ENCODE measurements at places on chromosomes 3 and 15. TPM values are rescaled to one million over a fixed set of nuclear protein-coding genes. Genes with fewer than 3 reads are reported as not detected.

HSPBAP1 gene
- 8.7 TPM for total RNA-seq

MME gene
- total RNA-seq, result 0.81 TPM

UNC13C gene
- not detected for total RNA-seq

CHST2 gene
- total RNA-seq, result 2.5 TPM

SCG3 gene
- not detected for total RNA-seq

DNA sequence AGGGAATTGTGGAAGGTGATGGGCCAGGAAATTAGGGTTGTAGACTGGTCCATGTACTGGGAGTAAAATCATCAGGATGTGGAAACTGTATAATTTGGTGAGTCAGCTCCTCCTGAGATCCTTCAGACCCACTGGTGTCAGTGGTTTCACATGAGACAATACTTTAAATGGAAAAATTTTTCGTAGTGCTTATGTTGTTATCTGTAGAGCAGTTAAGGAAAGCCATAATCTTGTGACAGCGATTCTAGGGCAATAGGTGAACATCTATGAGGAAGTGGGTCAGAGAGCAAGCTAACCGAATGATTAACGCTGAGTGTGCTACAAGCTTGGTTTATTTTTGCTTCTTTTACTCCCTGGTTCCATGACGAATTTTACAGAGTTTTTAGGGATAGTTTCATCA, 200.6 kb downstream of the CADM2 start:
- no peak for DNase-seq

DNA sequence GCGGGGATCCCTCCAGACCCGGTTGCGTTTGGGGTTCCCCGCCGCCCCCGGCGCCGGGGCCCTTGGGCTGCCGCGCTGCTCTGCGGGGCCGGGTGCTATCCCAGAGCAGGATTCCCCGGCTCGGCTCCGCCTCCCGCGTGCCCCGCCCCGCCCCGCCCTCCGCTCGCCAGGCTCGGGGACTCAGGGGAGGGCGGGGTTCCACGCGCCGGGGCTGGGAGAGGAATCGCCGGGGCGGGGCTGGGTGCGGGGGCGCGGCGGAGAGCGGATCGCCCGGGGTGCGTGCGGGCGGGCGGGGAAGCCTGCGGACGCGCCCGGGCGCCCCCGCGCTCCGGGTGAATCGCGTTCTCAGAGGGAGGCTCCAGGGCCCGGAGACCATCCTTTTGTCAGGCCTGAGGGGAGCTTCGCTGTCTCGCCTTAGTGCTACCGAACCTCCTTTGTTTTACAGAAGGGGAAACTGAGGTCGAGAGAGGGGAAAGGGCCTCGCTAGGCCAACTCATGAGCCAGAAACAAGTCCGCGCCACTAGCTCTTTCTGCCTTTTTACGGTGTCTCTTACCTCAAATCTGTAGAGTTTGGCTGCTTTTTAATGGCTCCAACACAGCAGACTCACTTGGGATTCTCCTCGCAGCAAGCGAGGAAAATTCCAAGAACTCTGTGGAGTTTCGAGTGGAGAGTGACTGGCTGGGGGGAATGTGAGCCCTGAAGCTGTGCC, at the start of gene TMEM158:
Gene TMEM158 (minus strand): TSS at position 82 of the 710 bp plus-strand sequence. CDS start 260 bp downstream, outside the sequence.
- DNase-seq, result peak; percentile 66

GRCh38 chr15:52437646-52438045, 91.0 kb downstream of the MYO5A start:
- DNase-seq, result no peak

- DNase-seq, result no peak
Measured at GRCh38 chr3:101720851-101721840, 3.3 kb upstream of the CEP97 start.

DNA sequence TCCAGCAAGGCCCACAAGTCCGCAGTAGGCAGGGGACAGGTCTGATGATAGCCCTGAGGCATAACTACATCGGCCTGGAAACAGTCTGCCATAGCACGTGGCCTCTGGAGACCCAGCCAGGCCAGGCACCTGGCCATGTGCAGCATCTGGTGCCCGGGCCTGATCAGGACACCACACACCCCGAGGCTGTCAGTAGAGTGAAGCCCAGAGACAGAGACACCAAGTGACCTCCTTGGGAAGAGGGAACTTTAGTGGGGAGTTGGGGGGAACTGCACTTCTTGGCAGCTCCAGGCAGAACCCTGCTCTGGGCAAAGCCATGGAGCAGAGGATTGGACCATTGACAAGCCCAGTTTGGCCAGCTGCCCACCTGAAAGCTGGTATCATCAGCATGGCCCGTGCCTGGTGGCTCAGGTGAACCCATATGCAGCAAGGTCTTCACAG, 1.2 kb downstream of the SHISA5 start:
- no peak for DNase-seq

Measured in CD8-positive, alpha-beta T cell (primary cell).